ENCODE measurements at places on chromosomes 11 and 22. TPM values are rescaled to one million over a fixed set of nuclear protein-coding genes. Genes with fewer than 3 reads are reported as not detected.

GRCh38 chr11:127118811-127119210, 118.2 kb upstream of the KIRREL3 start:
- no peak overlapping the region for H3K4me3 ChIP-seq
- H3K27ac ChIP-seq = no peak overlapping the region
- H3K27me3 ChIP-seq = no peaks in the 10 kb centered on the region
- H3K36me3 ChIP-seq = no peaks in the 10 kb centered on the region

GRCh38 chr11:93323747-93324146, 6.8 kb upstream of the DEUP1 start:
- H3K27me3 ChIP-seq = no peaks in the 10 kb centered on the region
- no peaks in the 10 kb centered on the region for H3K36me3 ChIP-seq
- no peak overlapping the region for H3K27ac ChIP-seq
- DNase-seq = no peak

Gene KCTD14
- 0.17 TPM for total RNA-seq

Gene KCNJ11
- total RNA-seq = 8.9 TPM

Gene RFPL2
- total RNA-seq = not detected

Measured in heart right ventricle (tissue), 16 donors.